ENCODE measurements at places on chromosomes 3 and 15.

DNA sequence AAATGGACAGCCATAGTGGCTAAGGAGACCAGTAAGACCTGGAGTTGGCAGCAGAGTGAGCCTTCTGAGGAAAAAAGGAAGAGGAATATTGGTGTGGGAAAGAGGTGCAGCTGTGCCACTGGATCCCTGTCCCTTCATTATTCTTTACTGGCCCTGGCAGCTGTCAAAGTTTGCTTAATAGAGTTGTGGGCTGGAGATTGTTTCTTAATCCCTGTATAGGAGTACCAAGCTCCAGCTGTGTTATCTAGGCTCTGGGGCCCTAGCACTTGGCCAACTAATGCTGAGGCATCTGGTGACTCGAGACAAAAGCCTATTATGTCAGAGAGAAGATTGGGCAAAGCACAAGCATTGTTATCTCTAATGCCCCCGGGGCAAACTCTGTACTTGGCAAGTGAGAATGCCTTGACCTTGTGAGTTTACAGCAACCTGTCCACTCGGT lies 61.4 kb downstream of the ZNF609 start:
- peak; percentile 59 for DNase-seq

DNA sequence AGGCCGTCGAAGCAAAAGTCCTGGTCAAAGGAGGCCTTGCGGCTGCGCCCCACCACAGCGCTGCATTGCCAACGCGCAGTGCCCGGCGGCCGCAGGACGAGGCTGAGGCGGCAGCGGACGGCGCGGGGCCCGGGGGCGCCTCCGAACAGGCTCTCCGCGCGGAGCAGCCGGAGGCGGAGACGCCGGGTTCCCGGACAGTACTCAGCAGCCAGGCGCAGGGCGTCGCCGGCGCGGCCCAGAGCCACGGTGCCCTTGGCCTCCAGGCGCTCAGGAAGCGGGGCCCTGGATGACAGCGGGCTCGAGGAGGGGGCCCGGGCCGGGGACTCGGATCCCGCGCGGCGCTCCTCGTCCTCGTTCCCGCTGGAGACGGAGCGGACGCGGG lies 1.1 kb downstream of the C2CD4B start:
- peak; percentile 58 for DNase-seq

DNA sequence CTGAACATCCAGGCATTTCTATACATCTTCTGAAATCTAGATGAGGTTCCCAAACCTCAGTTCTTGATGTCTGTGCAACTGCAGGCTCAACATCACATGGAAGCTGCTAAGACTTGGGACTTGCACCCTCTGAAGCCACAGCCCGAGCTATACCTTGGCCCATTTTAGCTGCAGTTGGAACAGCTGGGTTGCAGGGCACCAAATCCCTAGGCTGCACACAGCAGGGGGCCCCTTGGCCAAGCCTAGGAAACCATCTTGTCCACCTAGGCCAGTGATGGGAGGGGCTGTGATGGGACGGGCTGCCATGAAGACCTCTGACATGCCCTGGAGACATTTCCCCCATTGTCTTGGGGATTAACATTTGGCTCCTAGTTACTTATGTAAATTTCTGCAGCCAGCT lies 415.8 kb upstream of the SUCLG2 start:
- no peak for DNase-seq

DNA sequence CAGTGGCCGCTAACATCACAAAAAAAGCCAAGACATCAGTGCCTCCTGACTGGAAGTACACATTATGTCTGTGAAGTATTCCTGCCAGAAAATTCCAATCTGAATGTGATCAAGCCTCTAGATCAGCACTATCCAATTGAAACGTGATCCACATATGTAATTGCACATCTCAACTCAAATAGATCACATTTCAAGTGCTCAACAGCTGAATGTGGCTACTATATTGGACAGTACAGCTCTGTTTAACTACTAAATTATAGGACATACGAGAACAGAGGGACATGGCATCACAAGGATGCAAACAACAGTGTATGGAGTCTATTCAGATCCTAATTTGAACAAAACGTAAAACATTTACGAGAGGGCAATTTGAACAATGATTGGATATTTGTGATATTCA lies 542 bp upstream of the UBAP1L start:
- DNase-seq: no peak

GRCh38 chr3:146165877-146166276 lies 4.9 kb upstream of the PLOD2 start:
- DNase-seq: no peak

DNA sequence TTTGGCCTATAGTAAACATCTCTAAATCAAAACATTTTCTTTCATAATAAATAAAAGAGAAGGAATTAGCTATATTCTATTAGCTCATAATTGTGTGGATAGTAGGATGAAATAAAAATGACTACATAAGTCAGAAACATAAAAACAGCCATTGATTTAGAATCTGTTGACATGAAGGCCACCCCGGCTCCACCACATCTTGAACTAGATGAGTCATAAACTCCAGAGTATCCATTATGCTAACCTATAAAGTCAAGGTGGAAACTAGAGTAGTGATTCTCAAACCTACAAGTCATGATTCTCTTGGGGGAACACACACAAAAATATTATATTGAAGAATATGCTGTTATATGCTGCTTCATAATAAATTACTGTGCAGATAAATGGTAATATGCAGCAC lies 831.0 kb downstream of the TUSC7 start:
- DNase-seq: no peak

DNA sequence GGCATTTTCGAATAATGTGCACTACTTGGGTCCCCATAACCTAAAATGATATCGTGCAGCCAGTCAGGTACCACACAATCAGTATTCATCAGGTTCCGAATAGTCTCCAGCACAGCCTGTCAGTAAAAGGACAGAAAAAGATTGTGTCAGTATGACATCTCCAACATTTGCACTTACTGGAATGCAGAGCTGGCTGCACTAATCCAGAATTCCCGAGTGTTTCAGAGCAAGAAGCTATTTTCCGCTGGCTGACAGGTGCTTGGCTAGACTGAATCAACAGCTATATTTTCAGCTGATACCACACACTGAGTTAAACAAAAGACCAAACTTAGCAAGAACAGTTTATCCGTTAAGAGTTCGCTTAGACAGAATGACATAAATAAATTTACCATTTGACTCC lies 68.8 kb downstream of the AQR start:
- no peak for DNase-seq

All from stomach (tissue), 19 donors.